ENCODE measurements at places on chromosomes 6 and 20. TPM values are rescaled to one million over a fixed set of nuclear protein-coding genes. Genes with fewer than 3 reads are reported as not detected.
A peak's percentile ranks its signal among the peaks of the same experiment; 100 is the strongest.

Gene CENPQ
- 5.1 TPM for total RNA-seq

DNA sequence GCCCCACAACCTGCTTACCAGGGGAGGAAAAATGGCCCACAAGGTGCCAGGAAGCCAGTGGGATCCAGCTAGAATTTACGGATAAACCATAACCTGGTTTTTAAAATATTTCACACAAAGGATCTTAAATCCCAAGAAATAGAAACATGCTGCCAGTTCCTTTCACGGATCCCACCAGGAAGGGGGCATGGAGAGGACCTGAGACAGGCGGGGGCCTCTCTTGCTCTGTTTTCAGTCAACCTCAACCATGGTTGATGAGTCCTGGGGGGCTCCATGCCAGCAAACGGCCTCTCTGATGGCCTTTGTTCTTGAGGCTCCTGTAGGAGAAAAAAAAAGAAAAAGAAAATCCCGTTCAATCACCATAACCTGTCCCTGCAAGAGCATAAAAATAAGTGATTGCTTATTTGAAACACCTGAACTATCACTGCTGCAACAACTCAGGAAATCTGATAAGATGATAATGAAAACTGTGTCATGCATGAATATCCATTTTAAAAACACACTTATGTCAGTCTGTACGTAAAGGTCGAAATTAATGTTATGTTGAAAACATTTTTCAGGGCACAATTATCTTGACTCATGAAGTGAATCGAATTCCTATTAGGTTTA lies 125.8 kb upstream of the CST7 start:
- peak; percentile 3 for DNase-seq

Gene MEP1A
- total RNA-seq, result not detected

GRCh38 chr20:61764471-61765025 lies 301.1 kb downstream of the TAF4 start:
- peak; percentile 47 for DNase-seq

- DNase-seq, result no peak
These were observed 14.9 kb downstream of the TMEM170B start for GRCh38 chr6:11552442-11552841.

DNA sequence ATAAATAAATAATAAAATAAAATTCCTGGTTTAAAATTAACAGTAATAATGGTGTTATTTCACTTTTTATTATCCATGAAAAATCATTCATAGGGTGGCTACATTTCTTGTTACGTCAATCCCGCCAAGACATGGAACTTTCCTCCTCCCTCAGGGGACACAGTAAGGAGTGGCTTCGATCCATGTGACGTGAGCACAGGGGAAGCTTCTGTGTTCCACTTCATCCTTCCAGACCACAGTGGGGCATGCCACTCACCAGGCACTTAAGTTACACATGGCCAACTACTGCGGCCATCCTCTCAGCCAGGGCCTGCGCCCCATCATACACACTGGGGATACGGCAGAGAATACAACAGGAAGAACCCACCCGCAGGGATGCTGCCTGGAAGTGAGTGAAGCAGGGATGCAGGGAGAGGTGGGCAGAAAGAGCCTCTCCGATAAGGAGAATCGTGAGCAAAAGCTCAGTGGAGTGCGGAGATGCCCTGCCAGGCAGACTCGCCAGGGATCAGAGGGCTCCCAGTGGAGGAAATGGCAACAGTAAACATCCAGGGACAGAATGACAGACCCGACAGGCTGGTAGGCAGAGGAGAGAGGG lies 75.3 kb downstream of the ATP9A start:
- no peak for DNase-seq

Gene CDC40
- 14.5 TPM for total RNA-seq

- peak; percentile 56 for DNase-seq
These were observed 12.5 kb upstream of the PCK1 start for GRCh38 chr20:57548177-57549058.

Gene PCK1
- 0.55 TPM for total RNA-seq

Gene AIF1
- 59.6 TPM for total RNA-seq

Gene GNRH2
- total RNA-seq, result not detected

Gene EYA4
- 0.81 TPM for total RNA-seq

Gene MICA
- total RNA-seq, result 46.5 TPM

GRCh38 chr20:36113036-36113435 lies 41.5 kb upstream of the EPB41L1 start:
- no peak for DNase-seq

DNA sequence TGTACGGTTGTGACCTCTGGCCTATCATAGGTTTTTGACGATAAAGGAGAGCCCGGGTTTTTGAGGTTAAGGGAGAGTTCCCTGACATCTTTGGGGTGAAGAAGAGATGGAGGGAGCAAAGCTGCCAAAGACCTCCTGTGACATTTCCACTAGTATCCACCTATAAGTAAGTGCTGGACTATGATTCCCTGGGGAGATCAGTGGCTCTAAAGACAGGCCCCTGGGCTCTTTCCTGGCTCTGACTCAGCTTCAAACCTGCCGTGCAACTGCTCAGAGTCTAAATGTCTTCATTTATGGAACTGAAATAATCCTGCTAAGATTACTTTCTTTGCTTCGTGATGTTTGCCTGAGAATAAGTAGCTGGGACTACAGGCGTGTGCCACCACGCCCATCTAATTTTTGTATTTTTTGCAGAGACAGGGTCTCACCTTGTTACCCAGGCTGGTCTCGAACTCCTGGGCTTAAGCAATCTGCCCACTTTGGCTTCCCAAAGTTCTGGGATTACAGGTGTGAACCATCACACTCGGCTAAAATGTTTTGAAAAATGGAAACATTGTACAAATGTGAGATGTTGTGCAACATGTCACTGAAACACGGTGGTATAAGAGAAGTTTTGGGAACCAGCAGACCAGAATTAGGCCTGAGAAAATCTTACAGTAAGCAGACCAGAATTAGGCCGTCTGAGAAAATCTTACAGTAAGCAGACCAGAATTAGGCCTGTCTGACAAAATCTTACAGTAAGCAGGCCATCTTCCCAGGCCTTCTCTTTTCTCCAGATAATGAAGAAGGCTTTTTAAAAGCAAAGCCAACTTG lies 1.1 kb upstream of the PAQR8 start:
- DNase-seq, result no peak

Measured in sigmoid colon (tissue), 7 donors.